Activated CD8-positive, alpha-beta T cell treated with anti-CD3 and anti-CD28 coated beads for 36 hours (primary cell): ENCODE measurements at places on chromosomes 16 and 17. TPM values are rescaled to one million over a fixed set of nuclear protein-coding genes. Genes with fewer than 3 reads are reported as not detected.
A peak's percentile ranks its signal among the peaks of the same experiment; 100 is the strongest.

DNA sequence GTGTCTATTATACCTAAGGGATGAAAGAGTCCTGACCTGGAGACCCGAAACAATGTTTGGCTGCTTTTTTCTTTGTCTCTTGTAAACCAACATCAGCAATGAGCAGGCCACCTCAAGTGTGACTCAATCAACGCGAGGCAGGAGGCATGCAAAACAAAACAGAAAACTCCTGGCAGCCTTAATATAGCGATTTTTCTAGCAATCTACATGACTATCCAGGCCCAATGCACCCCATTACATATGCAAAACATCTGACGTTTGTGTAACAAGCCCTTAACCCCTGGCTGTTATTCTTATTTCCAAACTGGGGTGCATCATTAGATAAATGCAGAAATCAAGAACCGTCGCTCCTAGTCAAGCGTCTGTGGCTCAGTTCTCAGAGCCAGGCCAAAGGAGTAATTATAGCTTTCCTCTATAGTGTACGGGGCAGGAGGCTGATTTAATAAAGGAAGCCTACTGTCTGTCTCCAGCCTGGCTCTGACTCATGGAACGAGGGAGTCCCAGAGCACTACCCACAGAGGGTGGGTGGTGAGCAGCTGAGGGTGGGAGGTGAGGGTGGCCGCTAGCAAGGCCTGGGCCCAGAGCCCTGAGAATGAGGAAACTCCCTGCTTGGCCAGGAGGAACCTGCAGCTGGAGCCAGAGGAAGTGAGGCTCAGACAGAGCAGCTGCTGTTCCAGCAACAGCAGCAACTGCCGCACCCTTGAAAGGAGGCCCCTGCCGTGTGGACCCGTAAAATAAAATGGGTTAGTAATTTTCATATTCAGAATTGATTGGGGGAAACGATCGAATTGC is 43.9 kb downstream of the CHD9 start:
- H3K4me1 ChIP-seq: peaks cover 26% of the 10 kb centered on the region
- H3K4me3 ChIP-seq: peak overlapping the region; percentile 68
- no peaks in the 10 kb centered on the region for H3K27me3 ChIP-seq

The GPS2 gene
- 36.8 TPM for total RNA-seq

The LITAFD gene
- not detected for total RNA-seq

DNA sequence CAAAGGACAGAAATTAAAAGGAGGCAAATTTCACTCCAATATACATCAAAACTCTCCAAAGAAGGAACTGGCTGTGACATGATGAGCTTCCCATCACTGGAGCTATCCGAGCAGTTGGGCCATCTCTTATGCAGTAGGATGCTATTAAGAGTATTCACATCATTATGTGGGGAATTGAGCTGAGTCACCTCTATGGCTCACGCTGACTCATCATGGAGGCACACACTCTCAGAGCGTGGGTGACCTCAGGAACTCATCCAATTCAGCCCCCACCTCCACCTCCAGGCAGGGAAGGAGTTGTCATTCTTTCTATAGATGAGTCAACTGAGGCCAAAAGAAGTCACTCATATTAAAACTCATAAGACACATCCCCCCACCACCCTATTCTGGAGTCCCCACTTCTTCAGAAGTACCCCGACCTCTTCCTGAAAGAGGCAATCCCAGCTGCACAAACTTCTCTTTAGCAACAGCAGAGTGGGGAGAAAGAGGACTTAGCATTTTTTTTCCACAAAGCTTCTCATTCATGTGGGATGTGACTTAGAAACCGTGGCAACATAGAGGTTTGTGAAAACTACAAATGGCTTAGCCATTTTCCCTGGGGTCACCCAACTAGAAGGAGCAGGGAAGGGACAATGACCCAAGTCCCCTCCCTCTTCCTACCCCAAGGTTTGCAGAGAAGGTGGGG is 32.5 kb downstream of the ABCC12 start:
- DNase-seq: peak; percentile 66
- no peak overlapping the region for H3K27ac ChIP-seq
- H3K4me1 ChIP-seq: peaks cover 6% of the 10 kb centered on the region
- H3K4me3 ChIP-seq: no peak overlapping the region
- peaks cover 9% of the 10 kb centered on the region for H3K27me3 ChIP-seq

The SLC47A2 gene
- total RNA-seq: not detected

The ARHGAP27 gene
- 37.8 TPM for total RNA-seq

GRCh38 chr17:27226611-27227230 is 67.2 kb upstream of the WSB1 start:
- no peak overlapping the region for H3K4me3 ChIP-seq
- DNase-seq: no peak
- H3K27ac ChIP-seq: no peak overlapping the region
- no peaks in the 10 kb centered on the region for H3K4me1 ChIP-seq
- no peaks in the 10 kb centered on the region for H3K27me3 ChIP-seq

DNA sequence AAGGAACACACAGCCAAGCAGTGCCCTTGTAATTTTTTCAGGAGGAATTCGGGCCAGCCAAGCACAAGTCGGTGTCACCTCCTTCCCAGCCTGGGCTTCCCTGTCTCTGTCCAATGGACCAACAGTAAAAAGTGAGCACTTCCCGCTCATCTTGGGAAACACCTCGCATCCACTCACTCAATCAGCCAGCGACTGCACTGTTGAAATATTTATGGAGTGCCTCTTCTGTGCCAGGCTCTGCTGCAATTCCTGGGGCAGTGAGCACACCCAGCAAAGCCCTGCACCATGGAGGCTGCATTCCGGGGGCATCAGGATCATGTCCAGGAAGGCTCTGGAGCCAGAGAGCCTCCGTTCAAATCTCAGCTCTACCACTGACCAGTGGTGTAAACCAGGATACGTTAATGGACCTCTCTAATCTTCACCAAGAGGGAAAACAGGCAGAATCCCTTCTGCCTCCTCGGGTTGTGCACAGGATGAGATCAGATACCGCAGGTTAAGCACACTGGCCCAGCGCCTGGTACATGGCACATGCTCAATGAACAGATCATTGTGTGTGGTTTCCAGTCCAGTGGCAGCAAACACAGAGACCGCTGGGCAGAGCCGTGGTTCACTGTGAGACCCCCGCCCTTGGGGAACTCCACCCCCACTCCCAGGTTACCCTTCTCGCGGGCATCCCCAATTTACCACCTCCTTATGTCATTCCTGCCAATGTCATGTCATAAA is 194.3 kb downstream of the ZNF423 start:
- H3K27me3 ChIP-seq: no peaks in the 10 kb centered on the region
- no peak overlapping the region for H3K27ac ChIP-seq
- no peak for DNase-seq
- H3K4me1 ChIP-seq: no peaks in the 10 kb centered on the region

DNA sequence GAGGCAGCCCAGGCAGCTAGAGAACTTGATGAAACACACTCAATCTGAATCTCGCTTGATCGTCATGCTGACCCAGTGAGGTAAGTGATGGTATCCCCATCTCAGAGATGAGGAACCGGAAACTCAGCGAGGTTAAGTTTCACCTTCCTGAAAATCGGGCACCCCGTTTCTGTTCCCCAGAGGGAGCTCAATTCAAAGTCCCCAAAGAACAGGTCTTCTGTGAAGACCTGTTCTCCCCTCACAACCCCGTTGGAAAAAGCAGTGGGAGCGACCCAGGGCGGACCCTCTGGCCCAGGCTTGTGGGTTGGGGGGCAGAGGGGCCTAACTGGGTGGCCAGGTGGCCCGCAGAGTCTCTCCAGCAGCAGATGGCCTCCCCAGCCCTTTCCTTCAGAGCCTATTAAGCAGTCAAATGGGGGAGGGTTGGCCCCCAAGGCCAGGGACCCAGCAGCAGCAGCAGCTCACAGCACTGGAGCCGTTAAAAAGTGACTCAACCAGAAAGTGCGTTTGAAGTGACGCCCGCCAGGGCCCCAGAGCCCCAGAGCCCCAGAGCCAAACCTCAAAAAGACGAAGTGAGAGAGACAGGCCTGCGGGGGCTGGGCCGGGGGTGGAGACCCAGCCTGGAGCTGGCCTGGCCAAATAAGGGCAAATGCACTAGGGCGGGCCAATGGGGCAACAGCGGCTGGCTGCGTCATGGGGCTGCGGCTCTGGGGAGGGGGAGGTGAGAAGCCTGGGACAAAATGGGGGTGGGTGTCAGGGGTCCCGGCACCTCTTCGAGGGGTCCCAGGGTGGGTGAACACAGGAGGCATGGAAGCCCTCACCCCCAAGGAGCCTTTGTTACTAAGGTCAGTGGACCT is 9.2 kb upstream of the TSPOAP1 start:
- peaks cover 77% of the 10 kb centered on the region for H3K36me3 ChIP-seq
- DNase-seq: peak; percentile 98
- H3K4me3 ChIP-seq: peak overlapping the region; percentile 81
- peak overlapping the region; percentile 96 for H3K27ac ChIP-seq

- H3K36me3 ChIP-seq: no peaks in the 10 kb centered on the region
- H3K4me1 ChIP-seq: peaks cover 7% of the 10 kb centered on the region
- H3K27ac ChIP-seq: no peak overlapping the region
- DNase-seq: no peak
- no peak overlapping the region for H3K4me3 ChIP-seq
Measured at GRCh38 chr17:39221572-39221971, 4.2 kb downstream of the STAC2 start.

DNA sequence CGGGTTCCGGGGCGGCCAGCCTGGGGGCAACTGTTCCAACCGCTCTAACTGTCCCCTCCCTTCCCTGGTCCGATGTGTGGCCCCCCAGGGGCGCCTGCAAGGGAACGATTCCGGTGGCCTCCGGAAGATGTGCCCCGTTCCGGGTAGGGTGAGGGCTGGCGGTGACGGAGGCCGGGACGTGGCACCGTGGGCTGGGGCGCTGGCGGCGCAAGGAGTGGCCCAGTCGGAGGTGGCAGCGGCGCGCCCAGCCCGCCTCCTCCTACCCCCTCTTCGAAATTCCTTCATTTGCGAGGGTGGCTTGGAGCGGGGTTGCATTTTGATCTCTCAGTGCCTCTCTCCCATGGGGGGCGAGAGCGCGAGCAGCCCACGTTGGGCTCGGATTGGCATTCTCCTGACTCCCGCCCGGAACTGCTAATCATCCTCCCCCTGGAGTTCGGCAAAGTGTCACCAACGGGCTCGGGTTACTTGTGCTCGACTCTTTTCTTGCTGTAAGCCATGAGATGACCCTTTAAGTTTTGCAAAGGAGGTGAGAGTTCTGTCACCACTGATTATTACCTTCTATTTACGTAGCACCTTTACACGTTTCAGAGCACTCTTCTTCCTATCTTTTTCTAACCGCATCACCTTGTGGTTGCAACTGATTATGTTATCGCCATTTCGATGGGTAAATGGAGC is 622 bp downstream of the NDEL1 start:
- peak overlapping the region; percentile 86 for H3K4me3 ChIP-seq
- H3K36me3 ChIP-seq: peaks cover 12% of the 10 kb centered on the region
- peaks cover 34% of the 10 kb centered on the region for H3K4me1 ChIP-seq
- no peaks in the 10 kb centered on the region for H3K27me3 ChIP-seq

DNA sequence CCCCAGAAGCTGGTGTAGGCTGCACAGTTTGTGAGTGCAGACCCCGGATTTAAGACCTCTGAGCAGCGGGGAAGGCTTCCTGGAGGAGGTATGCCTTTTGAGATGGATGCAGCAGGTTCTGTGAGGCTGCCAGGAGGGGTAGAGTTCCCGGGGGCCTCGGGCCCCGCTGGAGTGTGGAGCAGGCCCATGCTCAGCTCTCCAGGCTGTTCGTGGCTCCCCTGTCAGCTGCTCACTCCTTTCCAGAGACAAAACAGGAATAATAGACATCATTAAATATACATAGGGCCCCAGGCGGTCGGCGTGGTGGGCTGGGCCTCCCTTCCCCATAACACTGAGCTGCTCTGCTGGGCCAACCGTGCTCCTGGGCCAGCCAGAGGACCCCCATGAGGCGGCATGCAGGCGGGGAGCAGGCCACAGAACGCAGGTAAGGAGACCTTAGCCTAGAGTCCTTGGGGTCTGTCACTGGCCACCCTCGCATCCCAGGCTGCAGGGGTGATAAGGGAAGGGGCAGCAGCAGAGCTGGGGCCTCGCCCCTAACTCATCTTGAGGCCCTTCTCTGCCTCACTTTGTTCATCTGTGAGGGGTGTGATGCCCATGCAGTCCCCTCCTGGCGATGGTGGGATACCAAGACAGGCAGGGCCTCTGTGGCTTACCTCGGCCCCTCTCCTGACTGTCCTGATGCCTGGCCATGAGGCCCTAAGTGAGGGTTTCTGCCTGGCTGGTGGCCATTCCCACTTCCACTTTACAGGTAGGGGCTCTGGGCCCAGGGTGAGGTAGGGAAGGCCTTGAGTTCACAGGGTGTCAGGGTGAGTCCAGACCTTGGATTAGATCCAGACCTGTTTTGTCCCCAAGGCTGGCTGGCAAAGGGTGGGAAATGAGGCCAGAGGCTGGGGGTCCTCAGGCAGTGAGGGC is at the start of gene MYO15A:
Gene MYO15A (plus strand): TSS at position 356 of the 912 bp plus-strand sequence. CDS start 10,045 bp downstream, outside the sequence.
- DNase-seq: no peak
- H3K27me3 ChIP-seq: no peaks in the 10 kb centered on the region
- no peak within 1 kb of the TSS for H3K4me3 ChIP-seq

GRCh38 chr16:89827383-89828198 is 684 bp upstream of the SPIRE2 start:
- no peak for DNase-seq
- no peak overlapping the region for H3K27ac ChIP-seq
- no peaks in the 10 kb centered on the region for H3K36me3 ChIP-seq
- peaks cover 3% of the 10 kb centered on the region for H3K4me1 ChIP-seq

GRCh38 chr16:87780385-87780989 is 14.7 kb upstream of the KLHDC4 start:
- H3K36me3 ChIP-seq: peaks cover 2% of the 10 kb centered on the region
- H3K4me1 ChIP-seq: peaks cover 36% of the 10 kb centered on the region
- peak overlapping the region; percentile 58 for H3K4me3 ChIP-seq
- H3K27me3 ChIP-seq: no peaks in the 10 kb centered on the region
- peak overlapping the region; percentile 99 for H3K27ac ChIP-seq

DNA sequence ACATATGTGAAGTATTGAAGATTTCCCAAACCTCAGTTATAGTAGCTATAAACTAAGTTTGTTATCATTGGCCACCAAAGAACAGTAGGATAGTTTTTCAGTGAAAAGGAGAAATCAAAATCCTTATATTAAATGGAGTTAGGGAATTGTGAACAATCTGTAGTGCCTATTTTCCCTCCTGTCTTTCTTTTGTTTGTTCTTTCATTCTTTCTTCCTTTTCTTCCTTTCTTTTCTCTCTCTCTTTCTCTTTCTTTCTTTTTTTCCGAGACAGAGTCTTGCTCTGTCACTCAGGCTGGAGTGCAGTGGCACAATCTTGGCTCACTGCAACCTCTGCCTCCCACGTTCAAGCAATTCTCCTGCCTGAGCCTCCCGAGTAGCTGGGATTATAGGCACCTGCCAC is 48.8 kb downstream of the SSH2 start:
- DNase-seq: no peak
- peaks cover 3% of the 10 kb centered on the region for H3K36me3 ChIP-seq
- H3K4me1 ChIP-seq: peaks cover 17% of the 10 kb centered on the region
- H3K27me3 ChIP-seq: no peaks in the 10 kb centered on the region
